ENCODE measurements at places on chromosomes 2 and 18.

- DNase-seq: no peak
These were observed 84.5 kb upstream of the DTNB start for GRCh38 chr2:25757906-25758305.

GRCh38 chr18:35371412-35372195, 5.5 kb downstream of the ZNF396 start:
- no peak for DNase-seq

GRCh38 chr2:196176142-196176738, 4.9 kb upstream of the STK17B start:
- DNase-seq: peak; percentile 67

DNA sequence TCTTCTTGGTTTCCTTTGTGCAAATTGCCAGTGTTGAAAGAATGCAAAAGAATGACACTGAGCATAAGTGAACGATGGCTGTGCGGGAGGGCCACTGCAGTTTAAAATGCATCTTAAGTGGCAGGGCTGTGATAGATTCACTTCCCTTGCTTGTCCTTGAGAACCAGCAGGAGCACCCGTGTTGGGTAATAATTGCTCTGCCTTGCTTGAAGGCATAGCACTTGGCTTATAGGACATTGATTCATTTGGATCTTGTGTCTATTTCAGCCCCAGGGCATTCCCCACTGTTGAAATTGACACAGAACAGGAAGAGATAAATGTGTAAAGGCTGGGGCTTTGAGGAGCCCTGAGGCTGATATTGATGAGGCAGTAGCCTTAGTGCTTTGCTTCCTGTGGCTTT, 1003.7 kb upstream of the GYPC start:
- DNase-seq: no peak

GRCh38 chr2:6164986-6165747, 473.0 kb downstream of the SOX11 start:
- DNase-seq: no peak

DNA sequence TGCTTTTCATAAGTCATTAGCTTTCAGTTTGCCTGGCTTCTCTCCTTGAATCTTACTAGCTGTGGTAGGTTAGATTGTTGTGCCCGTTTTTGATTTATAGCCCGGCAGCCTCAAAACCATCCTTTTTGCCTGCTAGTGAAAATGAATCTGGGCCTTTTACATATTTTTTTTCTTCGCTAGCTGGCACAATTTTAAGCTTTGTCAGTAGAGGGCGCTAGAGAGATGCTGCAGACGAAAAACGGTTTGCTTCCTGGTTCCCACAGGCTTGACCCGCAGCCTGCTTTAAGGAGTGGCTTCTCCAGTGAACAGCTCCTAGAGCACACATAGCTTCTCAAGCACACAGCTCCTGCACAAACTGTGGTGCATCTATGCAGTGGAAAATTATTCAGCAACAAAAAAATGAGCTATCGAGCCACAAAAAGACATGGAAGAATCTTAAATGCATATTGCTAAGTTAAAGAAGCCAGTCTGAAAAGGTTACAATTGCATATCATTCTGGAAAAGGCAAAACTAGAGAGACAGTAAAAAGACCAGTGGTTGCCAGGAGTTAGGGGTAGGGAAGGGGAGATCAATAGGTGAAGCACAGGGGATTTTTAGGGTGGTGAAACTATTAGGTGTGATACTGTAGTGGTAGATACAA, 47.9 kb downstream of the E2F6 start:
- DNase-seq: no peak

DNA sequence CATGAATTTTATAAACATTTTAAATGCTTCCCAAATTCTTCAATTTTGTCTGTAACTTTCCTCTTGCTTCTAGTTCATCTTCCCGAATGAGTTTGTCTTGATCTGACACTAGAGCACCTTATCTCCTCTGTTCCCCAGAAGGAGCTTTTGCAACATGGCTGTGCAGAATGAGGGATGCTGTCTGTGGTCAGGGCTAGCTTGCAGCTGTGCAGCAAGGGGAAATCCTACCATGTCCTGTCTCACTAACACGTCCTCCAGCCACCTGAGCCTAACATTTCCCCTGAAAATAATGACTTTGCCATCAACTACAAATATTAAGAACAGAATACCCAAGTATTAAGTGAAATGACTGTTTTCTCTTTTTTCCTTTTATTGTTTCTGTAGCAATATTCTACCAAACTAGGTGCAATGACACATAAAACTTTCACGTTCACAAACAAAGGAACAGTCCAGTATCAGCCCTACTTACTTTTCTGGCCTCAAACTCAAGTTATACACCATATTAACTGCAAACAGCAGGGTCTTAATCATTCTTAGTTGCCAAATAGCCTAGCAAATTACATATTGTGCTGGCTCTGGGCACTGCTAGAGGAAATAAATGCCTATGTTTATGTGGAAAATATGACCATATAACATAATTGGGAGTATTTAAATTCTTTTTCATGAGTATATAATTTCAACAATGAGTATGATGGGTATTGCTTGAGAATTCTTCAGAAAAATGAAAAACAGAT, 423.3 kb downstream of the CMPK2 start:
- no peak for DNase-seq
